ENCODE measurements at places on chromosomes 3 and 15.

- DNase-seq: no peak
These were observed 20.6 kb downstream of the UBE3A start for GRCh38 chr15:25418202-25418601.

DNA sequence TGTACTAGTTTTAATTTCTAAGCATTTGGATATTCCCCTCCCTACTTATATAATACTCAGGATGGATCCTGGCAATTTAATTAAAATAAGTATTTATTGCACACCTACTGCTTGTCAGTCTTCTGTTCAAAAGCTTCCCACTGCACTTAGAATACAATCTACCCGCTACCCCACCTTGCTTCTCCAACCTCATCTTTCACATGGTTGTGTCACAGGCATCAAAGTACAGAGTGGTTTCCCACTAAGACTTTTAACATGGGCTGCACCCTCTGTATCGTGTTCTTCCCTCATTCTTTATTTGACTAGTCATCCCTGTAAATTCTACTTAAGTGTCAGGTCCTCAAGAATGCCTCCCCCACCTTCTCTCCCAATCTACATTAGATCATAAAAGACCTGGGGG lies 35.0 kb downstream of the RIOX2 start:
- no peak for DNase-seq

DNA sequence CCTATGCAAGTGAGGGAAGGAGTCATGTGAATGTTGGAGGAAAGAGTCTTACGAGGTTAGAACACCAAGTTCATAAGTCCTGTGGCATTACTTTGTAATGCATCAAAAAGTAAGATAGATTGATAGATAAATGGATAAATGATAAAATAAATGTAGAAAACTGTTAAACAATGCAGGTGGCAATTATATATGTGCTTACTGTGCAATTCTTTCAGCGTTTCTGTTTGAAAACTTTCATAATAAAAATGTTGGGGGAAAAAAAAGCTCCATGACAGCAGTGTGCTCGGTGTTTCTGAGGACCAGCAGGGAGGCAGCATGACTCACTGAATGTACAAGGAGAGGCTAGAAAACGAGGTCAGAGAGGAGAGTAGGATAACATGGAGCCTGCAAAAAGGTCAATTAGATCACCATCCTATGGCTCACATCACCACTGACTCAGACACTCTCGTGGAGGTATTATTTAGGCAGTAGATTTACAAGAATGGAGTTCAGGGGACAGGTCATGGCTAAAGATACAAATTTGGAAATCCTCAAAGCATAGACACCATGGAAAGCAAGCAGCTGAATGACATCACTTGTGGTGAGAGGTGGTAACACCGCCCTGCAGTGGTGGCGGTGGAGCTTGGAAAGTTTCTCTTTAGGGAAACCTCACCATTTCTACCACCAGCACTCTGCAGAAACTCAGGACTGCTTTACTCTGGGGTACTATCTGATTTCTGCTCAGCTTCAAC lies 219.8 kb downstream of the CTNNB1 start:
- no peak for DNase-seq

- DNase-seq: no peak
These were observed 25.7 kb upstream of the MB21D2 start for GRCh38 chr3:192943393-192943792.

- no peak for DNase-seq
These were observed 875 bp downstream of the GAP43 start for GRCh38 chr3:115624029-115624741.

DNA sequence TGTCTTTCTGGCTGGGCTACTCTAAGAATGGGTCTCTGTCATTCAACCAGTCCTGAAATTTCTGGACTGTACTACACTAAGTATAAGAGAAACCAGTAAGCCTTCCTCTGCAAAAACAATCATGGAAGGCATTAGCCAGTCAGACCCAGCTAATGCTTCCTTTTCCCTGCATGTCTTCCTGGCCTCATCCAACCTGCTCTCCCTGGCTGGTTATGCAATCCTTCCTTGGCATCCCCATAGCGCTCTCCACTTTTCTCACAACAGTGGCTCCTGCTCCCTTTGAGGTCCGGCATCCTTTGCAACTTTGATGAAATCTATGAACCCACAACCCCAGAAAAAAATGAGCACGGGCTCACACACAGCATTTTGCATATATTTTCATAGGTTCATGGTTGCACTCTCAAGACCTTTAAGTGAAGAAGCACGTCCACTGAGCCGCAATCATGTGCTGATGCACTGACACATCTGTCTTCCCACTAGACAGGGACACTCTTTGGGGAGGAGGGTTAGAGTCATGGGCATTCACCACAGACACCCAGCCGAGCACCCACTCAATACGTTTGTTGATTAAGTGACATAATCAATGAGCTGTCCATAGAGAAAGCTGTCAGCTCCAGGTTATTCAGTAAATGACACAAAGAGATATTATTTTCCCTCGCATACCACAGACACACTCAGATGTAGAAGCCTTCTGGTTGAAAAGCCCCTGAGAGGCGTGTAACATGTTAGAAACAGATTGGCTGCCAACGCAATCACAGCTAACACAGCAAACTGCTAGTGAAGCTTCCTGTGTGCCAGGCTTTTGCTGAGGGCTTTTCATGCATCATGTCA lies 66.7 kb downstream of the PLD1 start:
- no peak for DNase-seq

- DNase-seq: no peak
These were observed 904 bp upstream of the MCTP2 start for GRCh38 chr15:94230431-94230882.

- no peak for DNase-seq
These were observed 42.6 kb downstream of the MYZAP start for GRCh38 chr15:57634290-57634689.

- DNase-seq: no peak
These were observed 72.8 kb upstream of the FAN1 start for GRCh38 chr15:30830961-30831360.

- DNase-seq: peak; percentile 89
These were observed 136.2 kb upstream of the ICE2 start for GRCh38 chr15:60614862-60615771.

- no peak for DNase-seq
These were observed 88.3 kb upstream of the UBE3A start for GRCh38 chr15:25527118-25527517.

DNA sequence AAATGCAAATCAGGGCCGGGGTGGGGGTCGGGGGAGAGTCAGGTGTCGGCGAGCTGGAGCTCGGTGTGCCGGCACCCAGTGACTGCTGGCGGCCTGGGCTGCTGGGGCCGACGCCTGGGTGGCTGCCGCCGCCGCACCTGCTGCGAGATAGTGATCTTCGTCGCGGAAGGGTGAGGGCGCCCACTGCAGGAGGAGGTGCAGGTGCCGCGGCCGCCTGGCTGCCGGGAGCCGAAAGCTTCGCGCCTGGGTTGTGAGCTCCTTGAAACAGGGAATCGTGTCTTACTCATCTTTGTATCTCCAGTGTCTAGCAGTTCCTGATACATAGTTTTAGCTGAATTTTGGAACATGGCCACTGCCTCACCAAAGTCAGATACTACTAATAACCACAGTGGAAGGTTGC lies 64.0 kb upstream of the CPOX start:
- DNase-seq: peak; percentile 8
